ENCODE measurements at places on chromosomes 2 and 18.

DNA sequence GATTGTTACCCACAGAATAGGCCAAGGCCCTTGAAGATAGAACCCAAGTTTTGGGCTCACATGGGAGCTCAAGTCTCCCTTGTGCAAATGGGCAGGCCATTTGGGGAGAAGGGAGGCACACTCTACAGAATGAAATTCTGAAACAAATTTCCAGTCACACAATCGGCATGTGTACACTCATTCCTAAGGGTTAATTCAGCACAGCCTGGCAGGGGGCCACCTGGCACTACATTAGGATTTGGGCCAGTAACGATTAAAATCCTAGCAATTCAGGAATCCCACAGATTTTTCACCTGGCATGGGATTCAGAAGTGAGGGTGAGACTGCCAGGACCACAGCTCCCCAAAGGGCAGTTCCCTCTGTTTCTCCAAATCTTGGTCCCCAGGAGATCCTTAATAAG lies 46.4 kb downstream of the BMP10 start:
- no peak for DNase-seq

GRCh38 chr18:2919600-2919999 lies 72.8 kb downstream of the EMILIN2 start:
- no peak for DNase-seq

- no peak for DNase-seq
Measured at GRCh38 chr2:143928613-143929012, 591.3 kb downstream of the ZEB2 start.

DNA sequence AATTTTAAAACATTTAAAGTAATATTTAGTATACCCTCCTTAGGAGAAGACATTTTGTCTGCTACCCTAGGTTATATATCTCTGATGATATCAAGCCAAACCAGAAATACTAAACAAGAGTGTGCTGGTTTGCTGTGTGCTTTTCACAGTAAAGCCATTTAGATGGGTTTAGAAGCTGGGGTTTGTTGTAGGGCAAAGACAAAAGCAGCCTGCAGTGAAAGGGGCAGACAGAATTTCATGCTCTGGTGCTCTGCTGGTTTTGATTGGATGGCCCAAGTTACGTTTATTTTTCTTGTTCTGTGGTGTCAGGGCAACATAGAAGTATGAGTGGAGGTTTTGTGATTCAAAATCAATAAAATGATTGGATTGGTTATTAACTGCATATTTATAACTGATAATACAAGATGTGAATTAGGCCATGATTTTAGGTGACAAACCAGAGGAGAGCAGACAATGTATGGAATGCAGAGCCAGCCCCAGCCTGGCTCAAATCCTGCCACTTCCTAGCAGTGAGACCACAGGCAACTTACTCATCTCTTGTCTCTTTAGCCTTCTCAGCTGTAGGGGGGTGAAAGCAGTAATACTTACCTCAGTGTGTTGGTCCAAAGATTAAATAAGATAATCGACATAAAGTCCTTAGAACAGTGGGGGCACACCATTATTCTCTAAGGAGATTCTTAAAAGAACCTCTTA lies 30.9 kb upstream of the IER3IP1 start:
- DNase-seq, result peak; percentile 36

GRCh38 chr2:237264480-237265219 lies 149.3 kb downstream of the COL6A3 start:
- no peak for DNase-seq

- no peak for DNase-seq
Measured at GRCh38 chr2:239202343-239202742, 198.5 kb downstream of the HDAC4 start.

DNA sequence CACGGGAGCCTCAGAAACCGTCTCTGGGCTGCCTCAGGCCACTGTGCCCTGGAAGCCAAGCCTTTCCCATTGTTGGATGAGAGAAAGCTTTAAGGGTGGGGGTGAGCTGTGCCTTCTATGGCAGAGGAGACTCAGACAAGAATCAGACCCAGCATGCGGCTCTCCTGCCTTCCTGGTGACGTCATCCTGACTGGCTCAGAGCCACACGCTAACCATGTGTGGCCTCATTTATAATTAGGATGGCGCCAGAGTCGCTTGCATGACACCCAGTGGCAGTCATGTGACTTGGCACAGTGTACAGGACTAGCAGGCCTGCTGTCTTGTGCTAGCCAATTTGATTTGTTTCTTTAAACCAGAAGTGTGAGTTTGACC lies 99.1 kb downstream of the SH3BP4 start:
- peak; percentile 75 for DNase-seq

DNA sequence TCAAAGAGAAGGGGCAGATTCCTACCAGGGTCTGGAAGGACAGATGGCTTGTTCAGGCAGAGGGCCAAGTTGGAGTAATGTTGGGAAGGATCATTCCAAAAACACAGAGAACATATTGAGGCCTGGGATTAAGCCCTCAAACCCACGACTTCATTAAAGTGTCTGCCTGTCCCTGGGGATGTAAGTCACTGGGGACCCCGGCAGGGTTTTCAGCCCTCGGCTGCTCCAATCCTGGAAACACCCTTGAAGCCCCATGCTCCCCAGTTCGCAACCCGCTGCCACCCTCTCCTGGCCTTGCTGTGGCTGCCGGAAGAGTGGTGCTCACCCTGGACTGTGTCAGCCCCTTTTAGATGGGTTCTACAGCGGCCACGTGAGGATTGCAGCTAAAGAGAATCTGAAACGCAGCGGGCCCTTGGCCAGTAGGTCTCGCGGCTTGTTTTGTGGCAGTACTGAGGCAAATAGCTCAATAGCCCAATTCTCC lies 79.9 kb downstream of the EPAS1 start:
- no peak for DNase-seq

DNA sequence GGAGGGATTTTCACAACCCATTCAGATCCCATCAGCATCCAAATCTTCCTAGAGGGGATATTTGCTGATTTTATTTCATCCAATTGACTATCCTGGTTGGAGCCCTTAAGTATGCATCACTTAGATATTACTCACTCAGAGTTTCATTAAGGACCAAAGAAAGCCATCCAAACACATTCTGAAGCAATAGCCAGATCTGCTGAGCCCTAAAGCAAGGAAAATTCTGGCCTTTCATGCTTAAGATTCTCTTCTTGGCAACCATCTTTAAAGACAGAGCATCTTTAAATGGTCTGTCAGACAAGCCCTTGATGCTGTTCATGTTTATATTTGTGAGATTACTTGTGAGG lies 40.9 kb upstream of the C1D start:
- DNase-seq, result no peak

- no peak for DNase-seq
Measured at GRCh38 chr2:213261715-213262114, 22.5 kb upstream of the SPAG16 start.

DNA sequence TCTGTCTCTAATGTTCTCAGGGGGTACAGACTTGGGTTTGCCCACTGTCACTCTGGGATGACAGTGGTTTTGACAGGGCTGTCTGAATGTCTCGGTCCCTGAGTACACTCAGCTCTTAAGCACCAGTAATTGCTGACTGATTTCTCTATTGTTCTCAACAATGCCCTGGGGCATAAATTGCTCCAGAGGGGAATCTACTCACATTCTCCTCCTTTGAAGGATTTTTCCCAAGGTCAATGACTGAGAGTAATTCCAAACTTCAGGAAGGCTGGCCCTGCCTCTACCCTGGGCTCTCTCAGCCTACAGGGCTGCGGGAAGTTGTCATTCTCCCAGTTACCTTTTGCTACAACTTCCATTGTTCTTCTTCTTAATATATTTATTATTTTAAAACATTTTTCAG lies 36.5 kb downstream of the MC2R start:
- no peak for DNase-seq

GRCh38 chr2:235083822-235084221 lies 132.0 kb downstream of the SH3BP4 start:
- no peak for DNase-seq

- no peak for DNase-seq
Measured at GRCh38 chr18:59621027-59621426, 76.2 kb downstream of the CCBE1 start.

GRCh38 chr2:167943897-167944296 lies 303.5 kb downstream of the STK39 start:
- no peak for DNase-seq

DNA sequence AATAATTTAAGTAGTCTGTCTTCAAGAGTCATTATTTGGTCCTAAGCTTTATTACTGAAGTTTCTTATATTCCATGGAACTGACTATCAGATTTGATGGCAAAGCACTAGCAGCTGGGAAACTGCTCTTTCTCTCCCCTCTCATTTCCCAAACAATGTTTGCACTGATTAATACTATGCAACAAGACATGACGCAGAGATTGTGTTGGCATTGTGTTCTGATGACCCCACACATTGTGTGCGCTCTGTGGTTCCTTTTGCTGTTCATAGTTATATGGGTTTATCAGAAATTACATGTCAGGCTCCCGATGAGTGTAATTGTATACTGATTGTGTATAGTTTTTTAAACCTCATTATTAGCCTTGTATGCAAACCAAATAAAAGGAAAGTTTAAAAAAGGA lies 331.6 kb upstream of the FANCL start:
- DNase-seq, result peak; percentile 48

GRCh38 chr2:143802242-143802641 lies 673.0 kb downstream of the ARHGAP15 start:
- no peak for DNase-seq

- DNase-seq, result no peak
Measured at GRCh38 chr2:73110168-73111072, 2.3 kb downstream of the RAB11FIP5 start.

DNA sequence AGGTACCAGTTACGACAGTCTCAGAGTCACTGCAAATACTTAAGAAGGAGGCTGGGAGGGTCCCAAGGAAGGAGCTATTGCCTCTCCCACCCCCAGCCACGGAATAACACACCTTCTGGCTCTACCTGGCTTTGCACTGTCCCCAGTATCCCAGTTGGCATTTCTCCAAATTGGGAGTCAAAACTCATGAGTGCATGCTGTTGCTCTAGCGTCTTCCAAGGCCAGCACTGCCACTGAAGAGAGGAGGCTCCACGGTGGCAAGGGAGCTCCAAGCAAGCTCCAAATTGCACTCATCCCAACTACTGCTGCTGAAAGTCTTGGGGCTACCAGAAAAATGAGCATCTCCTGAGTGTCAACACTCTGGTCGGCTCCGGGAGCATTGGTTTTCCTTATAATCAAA lies 1.6 kb downstream of the SCTR start:
- no peak for DNase-seq

DNA sequence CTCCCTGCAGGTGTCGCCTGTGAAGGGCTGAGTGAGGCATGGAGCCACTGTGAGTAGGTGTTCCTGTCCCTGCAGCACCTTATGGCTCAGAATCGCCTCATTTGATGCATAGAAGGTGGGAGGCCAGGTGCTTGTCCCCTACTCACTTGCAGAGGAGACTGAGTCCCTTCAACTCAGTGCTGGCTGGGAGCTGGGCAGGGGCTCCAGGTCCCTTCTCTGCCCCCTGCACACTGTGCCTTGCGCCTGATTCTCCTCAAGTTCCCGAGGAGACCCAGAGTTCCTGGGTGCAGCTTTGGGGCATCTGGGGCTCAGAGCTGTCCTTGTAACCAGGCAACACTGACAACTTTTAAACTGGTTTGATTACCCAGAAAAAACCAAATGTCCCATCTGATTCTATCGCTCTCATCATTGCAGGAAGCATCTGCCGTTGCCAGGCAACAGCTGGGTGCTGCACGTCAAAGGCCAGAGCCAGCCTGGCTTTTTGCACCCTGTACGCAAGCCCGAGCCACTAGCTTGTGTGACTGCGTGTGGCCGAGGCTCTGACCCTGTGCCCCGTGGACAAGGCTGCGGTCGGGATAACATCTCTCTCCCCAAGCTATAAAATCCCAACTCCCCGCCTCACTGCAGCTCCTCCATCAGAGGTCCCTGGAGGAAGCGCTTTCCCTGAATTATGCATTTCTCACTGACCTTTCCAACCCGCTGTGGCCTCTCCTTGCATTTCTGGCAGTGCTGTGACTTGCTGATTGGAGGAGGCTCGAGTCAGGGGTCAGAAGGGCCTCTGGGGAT lies 130.8 kb upstream of the HDAC4 start:
- DNase-seq, result peak; percentile 75

GRCh38 chr2:239155806-239156480 lies 244.9 kb downstream of the HDAC4 start:
- no peak for DNase-seq

DNA sequence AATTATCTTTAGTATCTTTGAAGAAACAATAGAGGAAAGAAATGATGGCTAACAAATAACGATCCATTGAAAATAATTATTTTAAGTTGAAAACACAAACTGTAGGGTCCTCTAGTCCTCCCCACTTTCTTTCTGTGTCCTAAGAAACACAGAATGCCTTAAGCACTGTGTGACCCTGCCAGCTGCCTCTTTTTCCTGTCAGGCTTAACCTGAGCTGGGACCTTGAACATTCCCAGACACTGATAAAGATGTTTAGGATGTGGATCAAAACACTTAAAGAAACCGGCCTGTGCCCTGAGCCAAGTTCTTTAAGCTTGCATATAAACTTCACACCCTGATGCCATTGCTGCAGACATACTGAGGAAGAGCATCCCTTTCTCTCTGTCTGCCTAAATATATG lies 755.4 kb upstream of the VRK2 start:
- DNase-seq, result peak; percentile 6

GRCh38 chr2:189253836-189254235 lies 74.3 kb upstream of the COL5A2 start:
- no peak for DNase-seq

DNA sequence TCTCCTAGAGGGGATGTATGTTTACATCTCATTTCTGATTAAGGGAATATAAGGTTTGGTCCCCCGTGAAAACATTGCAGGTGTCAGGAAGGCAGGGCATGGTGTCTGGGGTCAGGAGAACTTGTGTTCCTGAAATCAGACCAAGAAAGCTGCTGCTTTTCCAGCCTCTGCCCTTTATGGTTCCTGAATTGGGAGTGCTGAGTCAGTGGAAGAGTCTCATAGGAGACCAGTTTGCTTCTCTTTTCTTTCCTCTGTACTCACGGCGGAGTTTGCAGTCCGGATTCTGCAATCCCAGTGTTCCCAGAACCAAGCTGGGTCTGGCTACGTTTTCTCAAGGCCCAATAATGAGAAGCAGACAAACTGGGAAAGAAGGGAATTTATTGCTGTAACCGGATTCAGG lies 5.1 kb upstream of the MARCO start:
- DNase-seq, result no peak

GRCh38 chr2:69099541-69099940 lies 86.6 kb downstream of the ANTXR1 start:
- DNase-seq, result no peak

DNA sequence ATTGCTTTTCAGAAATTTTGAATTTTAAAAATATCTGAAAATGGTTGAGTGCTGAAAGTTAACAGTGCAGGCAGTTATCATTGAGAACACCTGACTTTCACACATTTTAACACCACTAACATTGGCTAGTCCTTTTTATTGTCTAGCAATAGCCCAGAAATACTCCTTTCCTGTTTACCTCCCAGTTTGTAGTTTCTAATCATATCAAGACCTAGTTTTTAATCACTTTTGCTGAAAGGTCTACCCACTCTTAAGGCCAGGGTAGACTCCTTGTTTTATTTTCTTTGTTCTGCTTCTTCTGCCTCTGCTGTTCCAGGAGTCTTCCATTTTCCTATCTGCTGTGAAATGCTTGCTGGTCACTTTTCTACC lies 72.1 kb downstream of the UBE2E3 start:
- no peak for DNase-seq

- no peak for DNase-seq
Measured at GRCh38 chr2:85452237-85452636, 33.7 kb downstream of the SH2D6 start.

- no peak for DNase-seq
Measured at GRCh38 chr2:199404841-199405240, 52.9 kb downstream of the SATB2 start.

- DNase-seq, result no peak
Measured at GRCh38 chr18:59909289-59910036, 9.7 kb downstream of the PMAIP1 start.

All from retina (tissue), 1 donor.